Liver (tissue), 10 donors: ENCODE measurements at places on chromosomes 11 and 22. TPM values are rescaled to one million over a fixed set of nuclear protein-coding genes. Genes with fewer than 3 reads are reported as not detected.

SSTR3 gene
- 0.19 TPM for total RNA-seq

CRYBB3 gene
- not detected for total RNA-seq

DGCR6 gene
- total RNA-seq: 0.92 TPM

MFRP gene
- not detected for total RNA-seq

LRRN4CL gene
- total RNA-seq: 0.08 TPM

AGBL2 gene
- total RNA-seq: 1.7 TPM

EFCAB6 gene
- total RNA-seq: 0.14 TPM

GRM5 gene
- total RNA-seq: not detected

SCGB2A2 gene
- total RNA-seq: not detected

OPCML gene
- under 0.01 TPM for total RNA-seq

HEPN1 gene
- not detected for total RNA-seq

TIMM10B gene
- total RNA-seq: 16.9 TPM

INS gene
- 0.37 TPM for total RNA-seq

ZNF215 gene
- 0.42 TPM for total RNA-seq

FAM227A gene
- 0.05 TPM for total RNA-seq

EXT2 gene
- total RNA-seq: 36.1 TPM

CNGA4 gene
- total RNA-seq: not detected

RPL3 gene
- 1,767 TPM for total RNA-seq

ACER3 gene
- 3.9 TPM for total RNA-seq

TEX54 gene
- not detected for total RNA-seq

MIAT gene
- total RNA-seq: 1.2 TPM

UCP3 gene
- 0.47 TPM for total RNA-seq

DPAGT1 gene
- total RNA-seq: 40.5 TPM

SLC35F2 gene
- 1.4 TPM for total RNA-seq

EIF3D gene
- total RNA-seq: 106 TPM

KCNK7 gene
- total RNA-seq: 0.17 TPM

LRRC10B gene
- 0.08 TPM for total RNA-seq

ARHGAP8 gene
- 1.8 TPM for total RNA-seq

PGA5 gene
- total RNA-seq: 1.7 TPM

TPST2 gene
- total RNA-seq: 33.3 TPM

OR4C5 gene
- not detected for total RNA-seq

CD6 gene
- total RNA-seq: 0.59 TPM

PRAME gene
- not detected for total RNA-seq

DRAP1 gene
- total RNA-seq: 18.1 TPM

MARK2 gene
- 9.5 TPM for total RNA-seq

BIRC3 gene
- total RNA-seq: 1.4 TPM

DMC1 gene
- total RNA-seq: 0.25 TPM
